ENCODE measurements at places on chromosomes 1 and 21.
A peak's percentile ranks its signal among the peaks of the same experiment; 100 is the strongest.

DNA sequence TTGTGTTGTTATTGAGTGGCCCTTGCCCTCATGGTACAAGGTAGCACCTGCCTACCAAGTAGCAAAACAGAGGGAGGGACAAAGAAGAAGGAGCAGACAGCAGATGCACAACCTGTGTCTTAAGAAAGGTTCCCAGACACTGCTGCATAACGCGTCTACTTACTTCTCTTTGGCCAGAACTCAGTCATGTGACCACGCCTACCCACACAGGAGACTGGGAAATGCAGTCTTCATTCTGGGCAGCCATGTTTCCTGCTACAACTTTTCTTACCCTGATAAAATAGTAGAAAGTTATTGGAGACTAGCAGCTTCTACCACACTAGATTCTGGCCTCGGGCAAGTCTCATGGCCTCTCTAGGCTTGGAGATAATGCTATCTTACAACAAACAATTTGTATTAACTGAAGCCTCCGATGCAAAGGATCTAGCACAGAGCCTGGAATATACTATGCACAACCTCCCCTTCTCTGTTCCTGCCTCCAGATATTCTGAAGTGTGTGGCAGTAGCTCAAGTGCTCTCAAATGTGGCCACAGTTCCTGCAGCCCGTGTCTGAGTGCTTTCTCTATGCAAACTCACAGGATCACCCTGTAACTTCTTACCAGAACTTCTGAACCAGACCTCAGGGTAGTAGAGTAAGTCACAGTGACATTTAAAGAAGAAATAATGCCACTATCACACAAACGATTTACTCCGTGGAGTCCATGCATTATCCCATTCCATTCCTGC lies 34.1 kb upstream of the BTG2 start:
- no peak for DNase-seq

DNA sequence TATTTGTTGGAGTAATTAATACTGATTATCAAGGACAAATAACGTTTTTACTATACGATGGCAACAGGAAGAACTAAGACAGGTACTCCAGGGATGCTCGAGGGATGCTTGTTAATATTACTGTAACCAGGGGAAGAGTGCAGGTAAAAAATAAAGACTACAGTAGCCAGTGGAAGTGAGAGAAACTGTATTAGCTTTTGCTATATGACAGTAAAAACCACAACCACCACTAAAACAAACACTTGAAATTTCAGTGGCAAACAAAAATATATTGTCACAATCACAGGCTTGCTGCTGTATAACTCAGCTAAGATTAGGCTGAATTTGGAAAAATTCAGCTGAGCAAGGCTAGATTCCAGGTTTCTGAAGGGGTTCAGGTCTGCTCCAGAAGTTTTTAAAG lies 812.6 kb upstream of the ADGRL4 start:
- no peak for DNase-seq

- DNase-seq = no peak
Observed at GRCh38 chr1:36561361-36561724, 78.6 kb upstream of the CSF3R start.

DNA sequence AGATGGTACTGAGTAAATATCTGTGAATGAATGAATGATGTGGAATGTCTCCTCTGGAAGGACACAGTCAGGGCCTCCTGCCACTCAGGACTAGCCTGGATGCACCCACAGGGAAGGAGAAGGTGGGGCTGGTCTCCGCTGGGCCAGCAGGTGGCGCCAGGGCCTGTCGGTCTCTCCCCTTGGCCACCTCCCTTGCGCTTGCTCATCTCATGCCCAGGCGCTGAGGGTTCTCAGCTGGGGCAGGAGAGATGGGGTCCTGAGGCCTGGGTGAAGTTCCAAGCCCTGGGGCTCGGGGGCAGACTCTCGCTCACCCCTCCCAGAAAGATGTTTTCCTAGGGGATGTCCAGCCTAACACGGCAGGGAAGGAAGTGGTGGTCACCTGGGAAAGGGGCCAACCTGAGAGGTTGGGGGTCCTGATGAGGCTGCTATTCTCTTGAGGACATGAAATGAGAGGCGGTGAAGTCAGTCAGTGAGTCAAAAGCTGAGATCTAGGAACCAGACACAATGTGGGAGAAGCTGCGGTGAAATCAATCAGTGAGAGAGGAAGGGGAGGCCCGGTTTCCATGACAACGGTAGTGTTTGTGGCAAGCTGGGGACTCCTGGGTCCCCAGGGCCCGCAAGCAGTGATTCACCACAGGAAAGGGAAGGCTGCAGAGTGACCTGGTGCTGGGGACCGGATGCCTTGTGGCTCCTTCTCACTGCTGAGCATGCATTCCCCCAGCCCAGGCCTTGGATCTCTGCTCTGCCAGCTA lies 14.6 kb upstream of the MEX3A start:
- DNase-seq = peak; percentile 83

DNA sequence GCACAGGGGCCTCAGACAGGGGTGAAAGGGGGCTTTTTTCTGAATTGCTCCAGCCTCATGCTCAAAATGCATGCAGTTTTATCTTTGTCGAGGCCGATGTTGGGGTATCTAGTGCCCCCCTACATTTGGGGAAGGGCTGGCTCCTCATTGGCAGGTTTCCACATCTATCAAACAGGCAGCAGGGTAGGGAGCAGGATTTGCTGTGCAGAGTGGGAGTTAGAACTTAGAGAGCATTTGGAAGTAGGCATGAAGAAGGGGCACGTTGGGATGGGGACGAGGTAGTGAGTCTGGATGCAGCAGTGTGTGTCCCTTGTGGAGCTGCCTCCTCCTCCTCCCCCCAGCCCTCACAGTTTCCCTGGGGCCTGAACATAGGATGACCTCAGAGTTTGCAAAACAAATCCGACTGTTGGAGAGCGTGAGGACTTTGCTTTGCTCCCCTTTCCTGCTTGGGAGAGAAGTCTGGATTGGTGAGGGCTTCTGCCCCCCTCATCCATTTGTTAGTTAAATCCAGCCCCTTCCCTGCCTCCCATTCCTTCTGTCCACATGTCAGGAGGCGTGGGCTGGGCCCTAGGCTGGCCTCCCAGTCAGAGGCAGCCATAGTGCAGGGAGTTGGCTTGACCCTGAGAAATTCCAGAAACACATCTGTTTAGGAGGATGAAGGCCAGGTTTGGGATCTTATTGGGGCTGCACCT lies 36.9 kb upstream of the GPR37L1 start:
- DNase-seq = no peak

- no peak for DNase-seq
Observed at GRCh38 chr1:107963601-107964335, 1.2 kb downstream of the VAV3 start.

DNA sequence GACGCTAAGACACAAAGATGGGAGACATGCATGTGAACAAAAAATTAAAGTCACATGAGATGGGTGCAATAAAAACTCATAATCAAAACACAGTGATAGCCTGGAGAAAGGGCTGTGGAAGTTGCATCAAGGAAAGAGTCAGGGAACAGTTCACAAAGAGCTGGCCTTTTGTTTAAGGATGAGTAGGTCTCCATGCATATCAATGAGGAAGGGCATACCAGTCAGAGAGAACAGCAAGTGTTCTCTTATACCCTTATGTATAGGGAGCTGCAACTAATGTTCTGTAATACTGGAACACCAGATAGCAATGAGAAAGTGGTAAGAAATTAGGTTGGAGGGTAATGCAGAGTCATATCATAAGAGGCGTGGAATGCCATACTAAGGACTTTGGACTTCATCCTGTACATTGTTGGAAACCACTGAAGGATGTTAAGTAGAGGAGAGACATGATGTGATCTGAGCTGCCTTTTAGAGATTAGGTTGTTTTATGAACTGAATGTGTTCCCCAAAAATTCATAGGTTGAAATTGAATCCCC lies 46.7 kb upstream of the SAMD13 start:
- DNase-seq = no peak

DNA sequence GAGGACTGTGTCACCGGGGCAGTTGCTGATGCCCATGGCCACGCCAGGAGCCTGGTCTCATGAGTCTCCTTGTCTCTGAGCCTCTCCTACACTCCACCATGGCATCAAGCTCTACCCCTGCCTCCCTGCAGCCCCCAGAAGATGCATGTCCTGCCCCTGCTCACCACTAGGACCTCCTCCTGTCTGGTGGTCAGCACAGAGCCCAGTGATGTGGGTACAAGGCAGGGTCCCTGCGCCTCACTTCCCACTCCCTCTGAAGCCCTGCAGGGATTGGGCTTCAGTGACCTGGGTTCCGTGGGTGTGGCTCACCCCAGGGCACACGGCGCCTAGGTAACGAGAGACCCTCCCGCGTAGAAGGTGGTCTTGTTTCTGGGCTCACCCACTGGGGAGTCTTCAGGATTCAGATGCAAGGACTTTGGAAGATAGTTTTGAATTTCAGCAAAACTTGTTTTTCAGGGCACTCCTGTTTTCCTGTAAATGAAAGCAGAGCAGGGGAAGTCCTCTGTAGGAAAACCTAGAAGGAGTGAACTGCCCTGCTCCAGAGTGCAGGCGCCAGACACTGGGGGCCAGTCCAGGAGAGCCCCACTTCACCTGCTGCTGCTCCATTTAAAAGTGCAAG lies 2.8 kb downstream of the COL18A1 start:
- DNase-seq = no peak

DNA sequence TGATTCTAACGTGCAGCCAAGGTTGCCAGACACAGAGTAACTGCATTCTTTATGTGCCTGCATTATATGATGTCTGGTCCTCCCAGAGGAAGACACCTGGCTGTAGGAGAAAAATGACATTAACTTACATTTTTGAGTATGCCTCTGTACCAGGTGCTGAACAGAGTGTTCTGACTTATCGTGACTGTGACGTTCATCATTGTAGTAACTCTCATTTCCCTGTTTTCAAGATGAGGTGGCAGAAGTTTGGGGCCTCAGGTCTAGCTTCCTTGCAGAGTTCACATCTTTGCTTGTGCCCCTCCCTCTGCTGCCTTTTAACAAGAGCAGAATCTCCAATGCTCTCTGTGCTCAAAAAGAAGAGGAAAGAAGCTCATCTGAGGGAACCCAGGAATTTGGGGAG lies 488.0 kb downstream of the AJAP1 start:
- no peak for DNase-seq

DNA sequence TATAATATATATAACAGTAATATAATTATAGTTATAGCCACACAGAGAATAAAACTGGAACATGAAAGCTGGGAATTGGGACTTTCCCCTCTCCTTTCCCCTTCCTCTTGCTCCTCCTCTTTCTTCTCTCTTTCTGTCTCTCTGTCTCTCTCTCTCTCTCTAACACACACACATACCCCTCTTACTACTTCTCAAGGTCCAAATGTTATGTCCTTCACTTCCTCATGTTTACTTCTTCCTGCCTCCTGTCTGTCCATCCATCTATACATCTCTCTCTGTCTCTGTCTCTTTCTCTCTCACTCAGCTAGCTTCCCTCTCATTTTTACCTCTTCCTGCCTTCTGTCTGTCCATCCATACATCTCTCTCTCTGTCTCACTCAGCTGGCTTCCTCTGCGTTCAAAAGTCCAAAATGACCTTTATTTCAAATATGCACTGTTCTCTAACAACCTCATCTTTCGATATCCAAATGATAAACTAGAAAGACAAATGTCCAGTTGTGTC lies 261.1 kb downstream of the SIPA1L2 start:
- DNase-seq = no peak

DNA sequence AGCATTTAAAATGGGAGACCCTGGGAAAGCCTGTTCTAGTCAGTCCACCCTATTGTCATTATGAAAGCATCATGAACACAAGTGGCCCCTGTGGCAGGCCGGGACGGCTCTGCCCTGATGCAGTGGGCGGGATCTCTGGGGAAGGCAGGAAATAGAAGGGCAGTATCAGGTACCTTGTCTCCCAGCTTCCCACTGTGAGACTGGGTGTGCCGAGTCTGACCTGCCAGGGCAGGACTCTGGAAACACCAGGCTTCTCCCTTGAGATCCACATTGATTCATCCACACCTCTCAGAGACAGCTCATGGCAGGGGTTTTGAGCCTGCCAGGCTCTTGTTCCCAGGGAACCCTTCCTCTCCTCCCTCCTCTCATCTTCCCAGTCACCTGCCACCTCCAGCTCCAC lies 24.5 kb upstream of the GNPAT start:
- DNase-seq = no peak

DNA sequence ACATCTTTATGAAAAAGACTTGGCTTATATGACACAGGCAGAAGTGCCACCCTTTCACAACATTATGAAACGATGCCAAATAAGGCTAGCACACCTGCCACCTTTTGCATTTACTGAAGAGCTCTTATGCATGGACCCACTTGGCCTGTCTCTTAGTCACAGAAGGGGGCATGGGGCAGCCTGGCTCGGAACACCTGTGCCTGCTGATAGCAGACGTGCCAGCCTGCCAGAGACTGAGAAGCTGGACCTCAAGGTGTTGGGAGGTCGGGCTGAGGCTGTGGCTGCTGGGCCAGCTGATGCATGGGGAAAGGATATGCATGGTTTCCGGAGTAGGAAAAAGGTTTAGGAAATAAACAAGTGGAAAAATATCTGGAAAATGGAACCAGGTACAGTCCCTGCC lies 21.5 kb downstream of the RCAN1 start:
- DNase-seq = no peak

DNA sequence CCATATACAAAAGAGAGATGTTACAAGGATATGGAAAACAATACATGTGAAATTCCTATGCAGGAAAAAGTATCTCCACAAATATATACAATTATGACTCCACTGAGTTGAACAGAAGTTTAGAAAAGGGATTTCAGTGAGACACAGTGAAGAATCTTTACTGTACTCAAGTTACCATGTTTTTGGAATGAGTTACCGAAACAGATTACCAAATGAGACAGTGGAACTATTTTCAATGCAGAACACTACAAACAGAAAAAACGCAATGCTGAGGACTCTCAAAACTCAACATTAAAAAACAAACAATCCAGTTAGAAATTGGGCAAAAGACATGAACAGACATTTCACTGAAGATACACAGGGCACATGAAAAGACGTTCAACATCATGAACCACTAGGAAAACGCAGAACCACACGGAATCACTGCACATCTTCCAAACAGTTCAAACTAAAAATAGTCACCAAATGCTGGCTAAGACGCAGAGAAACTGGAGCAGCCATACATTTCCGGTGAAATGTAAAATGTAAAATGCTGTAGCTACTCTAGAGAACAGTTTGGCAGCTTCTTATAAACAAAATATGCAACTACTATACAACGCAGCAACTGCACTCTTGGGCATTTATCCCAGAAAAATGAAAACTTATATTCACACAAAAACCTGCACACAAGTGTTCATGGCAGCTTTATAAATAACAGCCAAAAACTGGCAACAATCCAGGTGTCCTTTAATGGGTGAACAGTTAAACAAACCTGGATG lies 118.7 kb downstream of the UBR4 start:
- no peak for DNase-seq

GRCh38 chr1:116207126-116207735 lies 96.0 kb downstream of the MAB21L3 start:
- no peak for DNase-seq
